ENCODE measurements at places on chromosomes 4 and X.

DNA sequence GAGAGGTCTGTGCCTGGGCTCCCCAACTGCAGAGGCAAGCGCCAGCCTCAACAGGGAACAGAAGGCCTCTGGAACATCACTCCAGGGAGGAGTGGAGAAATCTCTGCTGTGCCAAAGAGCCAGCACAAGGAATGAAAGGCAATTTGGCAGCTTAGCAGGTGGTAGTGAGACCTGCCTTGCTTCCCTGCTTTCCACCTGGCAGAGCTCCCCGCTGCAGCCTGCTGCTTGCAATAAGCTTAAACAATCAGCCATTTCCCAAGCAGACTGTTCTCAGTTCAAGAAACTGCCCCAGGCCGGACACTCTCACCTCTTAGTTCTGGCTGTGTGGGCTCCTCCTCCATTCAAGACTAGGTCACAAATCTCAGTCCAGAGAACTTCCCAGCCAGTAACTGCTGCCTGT, 370.6 kb downstream of the MAGEB5 start:
- no peak for DNase-seq

DNA sequence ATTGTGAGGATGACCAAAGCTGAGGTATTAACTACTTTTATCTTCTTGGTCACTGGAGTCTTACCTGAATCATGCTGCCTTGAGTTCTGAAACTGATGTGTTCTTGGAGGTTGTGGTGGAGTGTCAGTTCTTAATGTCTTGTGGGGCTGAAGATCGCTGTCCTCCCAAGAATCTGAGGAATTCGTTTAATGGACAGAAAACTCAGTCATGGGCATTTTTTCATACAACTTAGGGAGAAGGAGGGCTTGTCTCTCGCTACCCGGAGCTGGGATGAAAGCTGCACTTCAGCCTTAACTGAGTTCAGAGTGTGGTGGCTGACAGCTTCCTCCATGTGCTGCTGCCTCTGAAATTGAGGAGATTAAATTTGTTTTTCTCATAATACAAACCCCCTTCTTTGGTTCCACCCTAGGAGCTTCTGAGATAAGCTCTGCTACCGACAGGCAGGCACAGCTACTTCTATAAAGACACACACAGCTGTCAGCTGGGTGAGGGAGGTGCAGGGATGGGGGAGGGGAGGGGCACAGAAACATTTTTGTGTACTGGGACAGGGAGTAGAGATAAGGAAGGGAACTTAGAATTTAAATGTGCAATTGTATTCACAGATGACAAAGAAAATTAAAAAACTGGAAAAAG, 30.8 kb downstream of the RBBP7 start:
- DNase-seq: no peak

DNA sequence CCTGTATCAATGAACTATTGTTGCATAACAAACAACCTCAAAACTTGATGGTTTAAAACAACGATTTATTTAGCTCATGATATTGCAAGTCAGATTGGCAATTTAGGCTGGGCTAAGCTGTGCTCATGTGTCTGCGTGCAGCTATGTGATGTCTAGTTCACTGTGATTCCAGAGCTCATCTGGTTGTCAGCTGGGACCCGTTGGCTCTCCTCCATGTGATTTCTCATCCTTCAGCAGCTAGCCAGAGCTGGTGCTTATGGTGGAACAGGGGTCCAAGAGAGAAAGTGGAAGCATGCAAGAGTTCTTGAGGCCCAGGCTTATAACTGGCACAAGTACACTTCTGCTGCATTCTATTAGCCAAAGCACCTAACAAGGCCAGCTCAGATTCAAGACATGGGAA, 28.8 kb upstream of the TRPC3 start:
- DNase-seq: no peak

GRCh38 chr4:72900952-72901351, 168.6 kb downstream of the COX18 start:
- DNase-seq: no peak

DNA sequence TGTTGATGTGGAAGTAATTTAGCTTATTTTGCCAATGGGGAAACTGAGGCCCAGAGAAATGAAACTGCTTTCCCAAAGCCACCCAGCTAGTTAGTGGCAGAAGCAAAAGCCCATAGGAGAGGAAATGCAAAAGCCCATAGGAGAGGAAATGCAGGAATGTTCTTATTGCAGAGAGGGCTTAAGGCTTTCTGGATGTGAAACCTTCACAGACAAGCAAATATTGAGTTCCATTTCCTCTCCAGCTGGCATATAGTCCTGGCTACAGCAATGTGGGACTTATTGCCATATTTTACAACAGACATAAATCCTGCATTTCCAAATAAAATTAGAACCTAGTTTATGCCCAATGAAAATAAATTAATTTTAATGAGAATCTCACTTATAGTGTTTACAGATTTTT, 69.7 kb downstream of the TMEM154 start:
- DNase-seq: no peak

DNA sequence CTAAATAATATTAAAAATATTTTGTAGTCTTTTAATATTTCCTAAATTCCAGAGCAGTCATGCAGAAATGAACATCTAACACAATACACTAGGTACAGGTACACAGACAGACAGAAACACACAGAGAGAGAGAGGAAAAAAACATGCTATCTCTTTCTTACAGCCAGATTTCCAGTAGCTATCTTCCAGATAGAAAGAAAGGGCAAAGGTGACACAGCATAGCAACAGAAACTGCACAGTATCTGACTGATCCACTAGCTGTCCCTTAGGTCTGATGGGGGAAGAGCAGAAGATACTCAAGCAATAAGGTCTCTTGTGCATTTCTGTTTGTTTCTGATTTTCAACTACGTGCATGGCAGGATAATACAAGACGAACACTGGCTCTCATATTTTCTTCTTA, 7.8 kb downstream of the FBXW7 start:
- DNase-seq: no peak

GRCh38 chr4:15893962-15894361, 44.6 kb downstream of the FGFBP1 start:
- no peak for DNase-seq

DNA sequence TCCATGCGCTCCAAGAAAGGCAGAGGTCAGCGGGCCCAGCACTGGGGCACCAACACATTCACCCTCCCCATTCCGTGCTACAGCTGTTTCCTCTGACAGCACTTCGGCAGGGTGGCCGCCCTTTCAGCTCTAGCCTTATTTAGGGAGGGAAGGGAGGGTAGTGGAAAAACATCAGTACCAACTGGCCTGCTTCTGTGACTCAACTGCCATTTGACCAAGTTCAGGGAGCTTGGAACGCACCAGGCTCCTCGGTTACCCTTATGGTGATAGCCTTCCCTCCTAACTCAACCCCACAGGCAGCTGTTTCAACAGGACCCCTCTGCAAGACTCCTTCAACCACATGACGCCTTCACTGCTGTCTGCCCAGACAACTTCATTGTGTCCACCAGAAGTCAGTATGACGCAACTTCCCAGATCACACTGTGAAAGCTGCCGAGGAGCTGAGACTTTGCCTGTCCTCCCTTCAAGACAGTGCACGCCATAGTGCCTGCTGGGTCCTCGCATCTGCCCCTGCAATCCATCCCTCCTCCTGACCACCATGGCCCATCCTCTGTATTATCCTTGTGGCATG, 132.2 kb downstream of the AFAP1 start:
- no peak for DNase-seq

GRCh38 chr4:74926007-74926406, 6.9 kb upstream of the PARM1 start:
- DNase-seq: no peak

GRCh38 chr4:62023633-62024032, 823.5 kb downstream of the ADGRL3 start:
- no peak for DNase-seq

GRCh38 chrX:152445926-152446325, 5.2 kb downstream of the GABRA3 start:
- DNase-seq: no peak

DNA sequence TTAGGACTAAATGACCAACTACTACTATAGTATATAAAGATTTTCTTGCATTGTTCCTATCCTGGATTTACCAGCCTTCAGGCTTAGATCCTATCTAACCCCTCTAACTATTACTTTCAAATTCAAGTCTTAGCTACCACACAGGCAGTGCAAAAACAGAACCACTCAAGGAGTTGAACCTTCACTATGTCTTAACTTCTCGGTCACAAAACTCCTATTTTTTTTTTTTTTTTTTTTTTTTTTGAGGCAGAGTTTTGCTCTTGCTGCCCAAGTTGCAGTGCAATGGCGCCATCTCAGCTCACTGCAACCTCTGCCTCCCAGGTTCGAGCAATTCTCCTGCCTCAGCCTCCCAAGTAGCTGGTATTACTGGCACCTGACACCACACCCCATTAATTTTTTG, 6.3 kb upstream of the FAM200B start:
- DNase-seq: no peak

- DNase-seq: no peak
Observed at GRCh38 chrX:45840411-45840950, 639.8 kb upstream of the DIPK2B start.

- DNase-seq: no peak
Observed at GRCh38 chr4:142405021-142405694, 440.9 kb downstream of the INPP4B start.

- DNase-seq: no peak
Observed at GRCh38 chrX:17495052-17495451, 120.1 kb downstream of the NHS start.

DNA sequence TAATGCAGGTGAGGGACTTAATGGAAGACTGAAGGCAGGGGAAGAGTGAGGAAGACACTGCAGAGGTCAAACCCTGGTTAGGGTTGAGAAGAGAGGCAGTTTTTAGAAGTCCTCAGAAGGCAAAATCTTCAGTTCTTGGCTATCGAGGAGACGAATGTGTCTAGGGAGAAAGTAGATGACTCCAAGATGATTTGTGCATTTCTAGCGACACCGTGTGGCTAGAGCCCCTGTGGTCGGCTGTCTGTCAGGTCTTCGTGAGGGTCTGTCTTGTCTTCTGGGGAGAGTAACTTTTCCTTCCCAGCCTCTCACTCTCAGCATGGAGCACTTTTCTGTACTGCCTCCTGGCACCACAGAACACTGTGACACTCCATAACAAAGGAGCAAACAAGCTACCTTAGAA, 458.1 kb downstream of the STIM2 start:
- peak; percentile 3 for DNase-seq

DNA sequence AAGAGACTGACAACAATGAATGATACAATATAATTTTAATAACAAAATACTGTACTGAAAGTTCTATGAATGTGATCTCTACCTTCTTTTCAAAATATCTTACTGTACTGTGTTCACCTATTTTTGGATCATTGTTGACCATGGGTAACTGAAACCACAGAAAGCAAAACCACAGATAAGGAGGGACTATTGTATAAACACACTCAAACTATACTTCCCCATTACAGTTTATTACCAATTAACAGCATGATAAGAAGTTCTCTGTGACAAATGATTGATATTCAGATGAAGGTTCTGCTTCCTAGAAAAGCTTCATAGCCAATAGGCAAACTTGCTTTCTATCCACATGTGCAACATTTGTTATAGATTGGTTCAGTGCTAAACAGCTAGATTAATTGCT, 50.1 kb downstream of the GABRG1 start:
- no peak for DNase-seq

DNA sequence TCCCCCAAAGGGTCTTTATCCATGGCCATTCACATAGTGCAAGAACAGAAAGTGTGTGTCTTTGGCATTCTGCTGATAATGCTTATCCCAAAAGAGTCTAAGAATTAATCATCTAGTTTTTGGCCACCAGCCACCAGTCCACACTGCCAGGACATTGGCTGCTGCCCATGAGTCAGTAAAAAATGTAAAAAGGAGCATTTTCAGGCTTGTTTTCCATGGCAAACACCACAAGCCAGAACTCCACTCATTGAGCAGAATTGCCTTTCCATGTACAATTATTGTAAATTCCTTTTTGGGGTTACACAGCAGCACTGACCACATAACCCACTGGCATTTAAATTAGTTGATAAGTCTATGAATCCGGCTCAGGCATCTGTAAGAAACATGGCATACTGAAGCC, 89.2 kb upstream of the PRDX4 start:
- no peak for DNase-seq

DNA sequence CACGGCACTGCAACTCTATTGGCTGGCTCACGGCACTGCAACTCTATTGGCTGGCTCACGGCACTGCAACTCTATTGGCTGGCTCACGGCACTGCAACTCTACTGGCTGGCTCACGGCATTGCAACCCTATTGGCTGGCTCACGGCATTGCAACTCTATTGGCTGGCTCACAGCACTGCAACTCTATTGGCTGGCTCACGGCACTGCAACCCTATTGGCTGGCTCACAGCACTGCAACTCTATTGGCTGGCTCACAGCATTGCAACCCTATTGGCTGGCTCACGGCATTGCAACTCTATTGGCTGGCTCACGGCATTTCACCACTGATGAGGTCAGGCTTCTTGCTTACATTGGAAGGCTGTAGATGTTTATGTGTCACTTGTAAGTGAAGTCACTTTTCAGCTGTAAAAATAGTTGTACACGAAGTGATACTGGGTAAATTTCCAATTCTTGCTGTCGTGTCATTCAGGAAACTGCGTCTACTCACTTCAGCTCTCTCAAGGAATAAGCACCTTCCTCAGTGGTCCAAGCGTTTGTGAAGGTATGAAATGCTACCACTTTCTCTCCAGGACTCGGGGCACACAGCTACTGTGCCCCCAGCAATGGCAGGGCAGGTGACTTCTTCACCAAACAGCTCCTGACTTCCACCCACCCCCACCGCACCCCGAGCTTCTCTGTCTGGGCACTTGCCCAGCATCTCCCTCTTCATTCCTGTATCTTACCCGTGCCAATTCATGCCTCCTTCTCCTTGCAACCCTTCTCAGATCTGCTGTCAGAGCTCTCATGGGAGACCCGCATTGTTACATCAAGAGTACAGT, 141.3 kb downstream of the AFAP1 start:
- DNase-seq: no peak

GRCh38 chrX:46978341-46979291, 66.4 kb downstream of the JADE3 start:
- DNase-seq: peak; percentile 48

GRCh38 chrX:23907498-23908218, at the start of the genes APOO and CXorf58:
TSS of gene APOO (minus strand) at chrX:23907938. CDS start at chrX:23907702, 236 bp downstream.
TSS of gene CXorf58 (plus strand) at chrX:23908006. CDS start at chrX:23910303, 2,297 bp downstream.
- DNase-seq: peak; percentile 91

- DNase-seq: peak; percentile 50
Observed at GRCh38 chr4:11424000-11424399, 4.7 kb downstream of the HS3ST1 start.

DNA sequence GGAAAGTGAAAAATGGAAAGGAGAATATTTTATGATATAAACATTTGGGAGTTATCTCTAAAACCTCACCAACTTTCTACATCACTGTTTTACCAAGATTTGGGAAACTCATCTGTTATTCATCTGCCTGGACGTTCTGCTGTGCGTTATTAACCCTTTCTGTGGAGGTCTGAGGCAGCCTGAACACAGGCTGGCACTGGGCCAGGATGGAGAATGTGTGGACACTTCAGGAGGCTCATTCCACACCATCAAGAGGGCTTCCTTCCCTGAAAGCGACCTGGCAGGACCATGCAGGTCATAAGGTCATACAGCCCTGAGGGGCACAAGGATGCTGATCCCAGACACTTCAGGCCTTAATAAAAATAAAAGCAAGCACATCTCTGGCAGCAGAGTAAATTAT, 31.2 kb upstream of the TMEM184C start:
- no peak for DNase-seq

- DNase-seq: no peak
Observed at GRCh38 chr4:122562449-122562848, 58.4 kb downstream of the IL21 start.

GRCh38 chr4:155593793-155594192, 72.9 kb upstream of the GUCY1A1 start:
- no peak for DNase-seq
